Large intestine (tissue), 12 donors: ENCODE measurements at places on chromosomes 16 and 17.

DNA sequence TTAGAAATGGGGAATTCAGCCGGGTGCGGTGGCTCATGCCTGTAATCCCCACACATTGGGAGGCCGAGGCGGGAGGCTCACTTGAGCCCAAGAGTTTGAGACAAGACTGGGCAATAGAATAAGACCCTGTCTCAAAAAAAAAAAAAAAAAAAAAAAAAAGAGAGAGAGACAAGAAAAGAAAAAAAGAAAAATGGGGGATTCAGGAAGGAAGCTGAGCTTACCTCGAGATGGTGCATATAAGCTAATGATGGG is 150.8 kb upstream of the RPH3AL start:
- no peak for DNase-seq

DNA sequence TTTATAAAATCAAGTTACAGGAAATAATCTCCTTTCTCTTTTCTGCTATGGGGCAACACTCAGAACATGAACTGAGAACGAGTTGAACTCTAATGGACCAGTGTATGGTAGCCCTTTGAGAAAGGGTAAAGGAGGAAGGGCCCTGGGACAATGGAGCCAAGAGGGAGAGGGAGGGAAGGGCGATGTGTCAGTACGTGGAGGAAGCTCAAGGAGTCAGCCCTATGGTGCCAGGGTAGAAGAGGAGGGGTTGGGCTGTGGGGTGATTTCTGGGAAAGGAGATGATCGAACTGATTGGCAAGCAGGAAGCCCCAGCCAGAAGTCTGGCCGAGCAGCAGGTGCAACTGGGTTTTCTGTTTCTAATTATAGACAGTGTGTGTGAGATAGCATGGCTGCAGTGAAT is 4.3 kb upstream of the WIPI1 start:
- no peak for DNase-seq

DNA sequence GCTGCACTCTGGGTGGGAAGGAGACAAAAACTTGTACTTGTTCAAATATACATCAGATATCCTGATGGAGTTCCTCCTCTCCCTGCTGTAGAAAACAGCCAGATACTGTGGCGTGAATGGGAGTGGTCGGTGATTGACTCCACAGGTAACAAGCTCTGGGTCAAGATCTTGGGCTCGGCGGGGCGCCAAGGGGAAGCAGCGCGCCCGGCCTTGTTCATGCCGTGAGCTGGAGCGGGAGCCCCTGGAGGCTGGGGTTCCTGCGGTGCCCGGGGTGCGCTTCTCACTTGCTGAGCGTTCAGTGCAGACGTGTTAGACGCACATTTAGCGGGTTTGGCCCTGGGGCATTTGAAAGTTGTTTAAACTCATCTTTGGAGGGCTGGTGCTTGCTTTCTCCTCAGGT is 44.4 kb downstream of the BANP start:
- DNase-seq, result no peak

- no peak for DNase-seq
Observed at GRCh38 chr17:75024686-75025397, 12.4 kb downstream of the MRPL58 start.

DNA sequence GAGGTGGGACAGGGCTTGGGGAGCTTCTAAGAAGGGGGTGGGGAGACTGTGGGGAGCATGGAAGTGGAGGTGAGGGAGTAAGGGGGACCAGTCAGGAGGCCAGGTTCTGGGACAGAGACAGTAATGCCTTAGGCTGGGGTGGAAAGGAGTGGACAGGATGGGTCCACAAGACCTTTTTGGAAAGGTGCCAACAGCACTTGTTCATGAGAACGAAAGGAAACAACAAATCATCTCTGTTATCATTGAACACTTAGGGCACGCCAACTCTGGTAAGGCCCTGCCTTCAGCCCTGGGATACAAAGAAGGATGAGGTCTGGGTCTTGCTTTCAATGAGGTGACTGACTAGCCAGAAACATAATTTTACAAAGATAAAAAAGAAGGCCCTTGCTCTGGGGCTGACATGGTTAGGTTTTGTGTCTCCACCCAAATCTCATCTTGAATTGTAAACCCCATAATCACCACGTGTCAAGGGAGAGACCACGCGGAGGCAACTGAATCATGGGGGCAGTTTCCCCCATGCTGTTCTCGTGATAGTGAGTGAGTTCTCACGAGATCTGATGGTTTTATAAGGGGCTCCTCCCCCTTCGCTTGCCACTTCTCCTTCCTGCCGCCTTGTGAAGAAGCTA is 113.8 kb downstream of the SLC39A11 start:
- peak; percentile 36 for DNase-seq

DNA sequence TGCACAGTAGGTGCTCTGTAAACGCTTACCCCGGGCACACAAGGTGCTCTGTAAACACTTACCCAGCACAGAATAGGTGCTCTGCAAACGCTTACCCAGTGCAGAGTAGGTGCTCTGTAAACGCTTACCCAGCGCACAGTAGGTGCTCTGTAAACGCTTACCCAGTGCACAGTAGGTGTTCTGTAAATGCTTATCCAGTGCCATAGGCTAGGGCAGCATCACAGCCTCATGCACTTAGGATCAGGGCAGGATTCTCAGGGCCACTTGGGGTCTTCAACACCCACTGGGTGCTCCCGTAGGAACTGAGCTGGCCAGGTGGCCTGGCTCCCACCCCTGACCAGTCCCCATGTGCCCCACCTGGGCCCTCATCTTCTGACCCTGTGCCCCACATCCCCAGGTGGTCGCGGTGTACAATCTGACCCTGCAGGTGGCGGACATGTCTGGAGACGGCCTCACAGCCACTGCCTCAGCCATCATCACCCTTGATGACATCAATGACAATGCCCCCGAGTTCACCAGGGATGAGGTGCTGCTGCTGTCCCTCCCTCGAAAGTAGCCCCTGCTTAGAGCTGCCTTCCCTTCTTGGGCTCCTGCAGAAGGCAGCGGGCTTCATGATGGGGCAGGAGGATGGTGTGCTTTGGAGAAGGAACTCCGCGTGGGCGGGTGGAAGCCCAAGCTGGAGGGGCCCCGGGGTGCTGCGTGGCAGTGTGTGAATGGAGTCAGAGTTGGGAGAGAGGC is 13.1 kb downstream of the SLC22A31 start:
- no peak for DNase-seq

DNA sequence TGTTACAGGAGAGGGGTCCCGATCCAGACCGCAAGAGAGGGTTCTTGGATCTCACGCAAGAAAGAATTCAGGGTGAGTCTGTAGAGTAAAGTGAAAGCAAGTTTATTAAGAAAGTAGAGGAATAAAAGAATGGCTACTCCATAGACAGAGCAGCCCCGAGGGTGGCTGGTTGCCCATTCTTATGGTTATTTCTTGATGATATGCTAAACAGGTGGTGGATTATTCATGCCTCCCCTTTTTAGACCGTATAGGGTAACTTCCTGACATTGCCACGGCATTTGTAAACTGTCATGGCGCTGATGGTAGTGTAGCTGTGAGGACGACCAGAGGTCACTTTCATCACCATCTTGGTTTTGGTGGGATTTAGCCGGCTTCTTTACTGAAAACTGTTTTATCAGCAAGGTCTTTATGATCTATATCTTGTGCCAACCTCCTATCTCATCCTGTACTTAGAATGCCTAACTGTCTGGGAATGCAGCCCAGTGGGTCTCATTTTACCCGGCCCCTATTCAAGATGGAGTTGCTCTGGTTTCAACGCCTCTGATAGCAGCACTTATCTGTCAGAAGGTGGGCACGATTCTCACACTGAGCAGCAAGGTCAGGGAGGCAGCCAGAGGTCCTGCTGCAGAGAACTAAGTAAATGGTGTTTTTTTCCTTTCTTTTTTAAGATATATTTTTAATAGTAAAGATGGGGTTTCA is 26.5 kb upstream of the XYLT2 start:
- DNase-seq, result no peak

- DNase-seq, result no peak
Observed at GRCh38 chr17:535198-535597, 179.4 kb downstream of the VPS53 start.

DNA sequence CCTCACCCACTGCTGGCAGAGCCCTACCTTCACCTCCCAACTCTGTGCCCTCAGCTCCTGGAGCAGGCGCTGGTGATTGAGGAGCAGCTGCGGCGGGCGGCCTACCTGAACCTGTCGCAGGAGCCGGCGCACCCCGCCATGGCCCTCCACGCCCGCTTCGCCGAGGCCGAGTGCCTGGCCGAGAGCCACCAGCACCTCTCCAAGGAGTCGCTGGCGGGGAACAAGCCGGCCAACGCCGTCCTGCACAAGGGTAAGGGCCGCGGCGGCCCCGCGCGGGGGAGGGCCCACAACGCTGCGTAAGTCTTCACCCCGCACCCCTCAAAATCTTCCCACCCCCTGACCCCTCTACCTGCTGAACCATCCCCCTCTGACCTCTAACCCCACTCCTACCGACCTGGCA is 7.0 kb downstream of the RNF227 start:
- no peak for DNase-seq

- no peak for DNase-seq
Observed at GRCh38 chr16:57029161-57030160, 40.1 kb downstream of the NLRC5 start.

- peak; percentile 87 for DNase-seq
Observed at GRCh38 chr17:3557768-3558583, at the start of gene TRPV3. TRPV3 (minus strand) TSS chr17:3557812; CDS start chr17:3554850, 2,962 bp downstream.

GRCh38 chr16:53090591-53091411 is 36.0 kb downstream of the CHD9 start:
- DNase-seq, result peak; percentile 74
